ENCODE measurements at places on chromosomes 4 and X.
A peak's percentile ranks its signal among the peaks of the same experiment; 100 is the strongest.

DNA sequence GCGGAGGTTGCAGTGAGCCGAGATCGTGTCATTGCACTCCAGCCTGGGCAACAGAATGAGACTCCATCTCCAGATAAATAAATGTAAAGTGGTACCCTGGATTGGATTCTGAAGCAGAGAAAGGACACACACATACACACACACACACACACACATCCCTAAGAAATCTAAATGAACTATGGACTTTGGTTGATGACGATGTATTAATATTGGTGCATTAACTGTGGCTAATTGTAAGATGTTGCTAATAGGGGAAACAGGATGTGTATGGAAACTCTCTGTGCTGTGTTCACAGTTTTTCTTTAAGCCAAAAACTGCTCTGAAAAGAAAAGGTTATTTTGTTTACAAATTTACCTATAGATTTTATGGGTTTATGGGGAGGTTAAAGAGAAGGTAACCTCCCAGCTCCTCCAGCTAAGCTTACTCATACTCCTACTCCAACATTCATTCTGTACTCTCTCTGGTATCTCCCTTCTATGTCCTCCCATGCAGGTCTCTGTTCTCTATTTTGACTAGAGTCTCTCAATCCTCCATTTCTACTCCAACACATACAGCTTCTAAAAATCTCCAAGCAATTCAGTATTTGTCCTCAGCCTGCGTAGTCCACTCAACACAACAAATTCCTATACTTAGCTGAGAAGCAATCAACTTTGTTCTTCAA lies 46.5 kb upstream of the RELL1 start:
- no peak for DNase-seq

GRCh38 chr4:133263104-133263503 lies 114.0 kb downstream of the PCDH10 start:
- no peak for DNase-seq

GRCh38 chr4:164591666-164592065 lies 162.3 kb upstream of the SMIM31 start:
- DNase-seq = no peak

GRCh38 chr4:120406960-120407359 lies 340.3 kb upstream of the MAD2L1 start:
- DNase-seq = no peak

GRCh38 chr4:115883847-115884246 lies 770.4 kb upstream of the NDST4 start:
- DNase-seq = no peak

DNA sequence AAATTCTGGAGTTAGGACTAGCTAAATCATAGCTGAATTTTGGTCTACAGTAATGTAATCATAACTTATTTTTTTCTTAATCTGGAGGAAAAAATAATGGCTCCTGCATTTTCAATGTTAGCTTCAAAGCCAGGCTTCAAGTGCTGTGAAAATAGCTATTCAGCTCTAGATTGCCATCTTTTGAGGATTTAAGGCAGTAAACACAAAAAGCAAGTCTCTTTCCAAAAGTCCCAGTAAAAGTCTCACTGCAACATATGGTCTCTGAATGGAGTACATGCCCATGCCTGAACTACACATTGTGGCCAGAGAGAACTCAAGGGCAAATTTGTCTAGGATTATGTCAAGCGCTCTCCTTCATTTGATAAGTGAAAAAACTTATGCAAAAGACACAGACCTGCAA lies 720.9 kb downstream of the FSTL5 start:
- no peak for DNase-seq

GRCh38 chr4:109213056-109213455 lies 89.4 kb downstream of the COL25A1 start:
- DNase-seq = no peak

- peak; percentile 31 for DNase-seq
These were observed 214.5 kb upstream of the TACR3 start for GRCh38 chr4:103934178-103934789.

- DNase-seq = no peak
These were observed 28.5 kb upstream of the SEPTIN6 start for GRCh38 chrX:119721487-119721886.

GRCh38 chrX:154799556-154800348 lies 5.5 kb downstream of the MPP1 start:
- DNase-seq = peak; percentile 61

GRCh38 chr4:8229331-8229975 lies 30.4 kb downstream of the SH3TC1 start:
- no peak for DNase-seq

DNA sequence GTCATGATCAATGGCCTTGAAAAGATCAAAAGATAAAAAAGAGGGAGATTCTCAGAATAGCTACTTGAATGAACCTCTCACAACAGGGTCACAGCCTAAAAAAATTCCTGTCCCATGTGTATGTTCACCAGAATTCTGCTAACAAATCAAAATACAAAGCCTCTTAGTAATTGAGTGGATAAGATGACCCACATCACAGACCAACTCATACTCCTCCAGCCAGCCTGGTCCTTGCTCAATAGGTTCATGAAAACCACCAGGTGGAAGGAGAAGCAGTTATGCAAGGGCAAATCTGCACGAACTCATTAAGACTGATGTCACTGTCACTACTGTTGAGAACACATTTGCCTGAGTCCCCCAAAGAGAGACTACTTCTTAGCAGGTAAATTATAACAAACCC lies 21.5 kb downstream of the WDFY3 start:
- DNase-seq = no peak

DNA sequence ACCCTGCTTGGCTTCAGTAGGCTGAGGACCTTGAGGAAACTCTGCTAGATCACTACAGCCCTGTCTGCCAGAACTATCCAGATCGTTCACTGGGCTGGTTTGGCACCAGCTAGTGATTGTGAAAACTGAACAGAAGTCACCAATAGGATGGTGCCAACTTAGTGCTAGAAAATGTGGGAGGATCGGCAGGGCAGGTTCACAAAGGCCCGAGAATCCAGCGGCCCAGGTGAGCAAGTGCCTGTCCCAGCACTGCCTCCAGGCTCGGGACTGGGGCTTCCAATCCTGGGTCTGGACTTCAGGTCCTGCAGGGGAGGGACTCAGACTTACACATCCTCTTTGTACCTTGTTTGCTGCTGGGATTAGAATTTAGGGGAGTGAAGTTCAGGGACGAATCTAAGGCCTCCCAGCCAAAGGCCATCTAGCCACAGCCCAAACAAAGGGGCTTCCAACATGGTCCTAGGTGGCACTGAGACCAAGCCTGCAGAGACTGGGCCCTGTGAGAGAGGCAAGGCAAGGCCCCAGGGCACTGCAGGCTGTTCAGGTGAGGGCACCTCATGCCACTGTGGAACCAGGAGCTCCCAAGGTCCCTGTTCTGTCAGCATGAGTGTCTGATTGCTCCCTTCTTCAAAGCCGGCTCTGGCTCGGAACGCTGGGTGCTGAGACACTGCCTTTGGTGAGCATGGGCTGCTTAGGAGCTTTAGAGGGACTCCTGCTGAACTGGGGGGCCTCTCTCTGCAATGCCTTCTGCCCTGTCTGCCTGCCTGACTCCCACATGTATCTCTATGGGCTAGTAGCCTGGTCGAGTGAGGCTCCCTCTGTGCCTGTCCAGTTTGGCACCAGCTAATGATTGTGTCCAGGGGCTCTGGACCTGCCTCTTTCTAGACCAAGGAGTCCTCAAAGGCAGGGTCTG lies 20.7 kb upstream of the ZNF185 start:
- DNase-seq = no peak

DNA sequence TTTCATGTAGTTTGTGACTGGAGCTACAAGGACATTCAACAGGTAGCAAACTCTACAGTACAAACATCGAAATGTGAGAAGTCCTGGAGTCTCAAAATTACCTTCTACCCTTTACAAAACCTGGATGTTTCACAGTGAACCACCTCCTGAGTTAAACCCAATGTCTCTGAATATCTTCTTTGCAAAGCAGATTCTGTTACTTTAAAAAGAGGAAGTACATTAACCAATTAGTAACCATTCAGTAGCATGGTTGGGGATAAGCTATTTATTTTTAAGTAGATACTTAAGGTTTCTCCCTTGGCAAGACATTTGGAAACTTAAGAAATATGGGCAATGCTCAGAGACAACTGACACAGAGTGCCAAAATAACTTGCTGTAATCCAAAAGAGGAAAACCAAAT lies 371.9 kb upstream of the NWD2 start:
- no peak for DNase-seq

DNA sequence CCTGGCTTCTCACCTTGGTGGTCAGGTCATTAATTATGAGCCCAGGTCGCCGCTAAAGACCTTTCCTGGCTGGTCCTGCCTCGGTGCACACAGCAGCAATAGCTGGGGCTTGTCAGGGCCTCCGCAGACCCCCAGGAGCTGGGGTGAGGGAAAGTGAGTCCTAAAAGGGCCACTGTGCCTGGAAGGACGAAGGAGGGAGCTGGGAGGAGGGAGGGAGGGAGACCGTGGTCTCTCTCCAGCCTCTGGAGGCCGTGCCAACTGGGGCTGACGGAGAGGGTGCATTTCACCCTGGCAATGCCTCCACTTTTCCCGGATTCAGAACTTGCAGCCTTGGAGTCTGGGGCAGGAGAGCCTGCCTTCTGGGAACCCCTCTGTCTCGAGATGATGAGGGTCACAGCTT lies 60.4 kb downstream of the CRLF2 start:
- no peak for DNase-seq
